M059J (cell line): ENCODE measurements at places on chromosomes 11 and 22. TPM values are rescaled to one million over a fixed set of nuclear protein-coding genes. Genes with fewer than 3 reads are reported as not detected.

DNA sequence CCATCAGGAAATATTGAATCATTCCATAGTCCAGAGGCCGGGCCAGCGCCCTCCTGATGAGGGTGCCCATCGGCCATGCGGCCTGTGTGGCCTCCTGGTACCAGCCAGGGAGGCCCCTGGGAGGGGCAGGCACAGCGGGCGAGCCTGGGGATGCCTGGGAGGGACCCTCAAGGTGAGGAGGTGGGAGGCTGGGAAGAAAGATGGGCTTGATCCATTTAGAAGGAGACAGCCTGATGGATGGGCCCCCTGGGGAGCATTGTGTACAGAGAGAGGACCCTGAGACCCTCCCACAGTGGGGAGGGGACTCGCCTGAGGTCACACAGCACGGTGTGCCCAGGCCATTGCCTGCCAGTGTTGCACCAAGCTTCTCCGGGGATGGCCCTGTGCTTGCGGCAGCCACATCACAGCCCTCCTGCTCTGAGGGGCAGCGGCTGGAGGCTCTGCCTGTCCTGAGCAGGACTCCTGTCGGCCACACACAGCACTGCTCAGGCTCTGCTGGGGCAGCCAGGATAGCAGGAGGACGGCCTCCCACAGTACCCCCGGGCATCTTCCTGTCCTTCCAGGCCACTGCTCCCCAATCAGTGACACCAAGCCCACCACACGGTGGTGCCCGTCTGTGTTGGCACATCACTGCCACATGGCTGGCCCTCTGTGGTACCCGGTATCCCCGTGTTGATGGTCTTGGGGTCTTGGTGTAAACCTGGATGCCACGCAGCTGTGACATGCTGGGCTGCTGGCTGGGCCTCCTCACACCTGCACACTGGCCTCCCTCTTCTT lies 290.0 kb downstream of the TBC1D22A start:
- DNase-seq = no peak

DNA sequence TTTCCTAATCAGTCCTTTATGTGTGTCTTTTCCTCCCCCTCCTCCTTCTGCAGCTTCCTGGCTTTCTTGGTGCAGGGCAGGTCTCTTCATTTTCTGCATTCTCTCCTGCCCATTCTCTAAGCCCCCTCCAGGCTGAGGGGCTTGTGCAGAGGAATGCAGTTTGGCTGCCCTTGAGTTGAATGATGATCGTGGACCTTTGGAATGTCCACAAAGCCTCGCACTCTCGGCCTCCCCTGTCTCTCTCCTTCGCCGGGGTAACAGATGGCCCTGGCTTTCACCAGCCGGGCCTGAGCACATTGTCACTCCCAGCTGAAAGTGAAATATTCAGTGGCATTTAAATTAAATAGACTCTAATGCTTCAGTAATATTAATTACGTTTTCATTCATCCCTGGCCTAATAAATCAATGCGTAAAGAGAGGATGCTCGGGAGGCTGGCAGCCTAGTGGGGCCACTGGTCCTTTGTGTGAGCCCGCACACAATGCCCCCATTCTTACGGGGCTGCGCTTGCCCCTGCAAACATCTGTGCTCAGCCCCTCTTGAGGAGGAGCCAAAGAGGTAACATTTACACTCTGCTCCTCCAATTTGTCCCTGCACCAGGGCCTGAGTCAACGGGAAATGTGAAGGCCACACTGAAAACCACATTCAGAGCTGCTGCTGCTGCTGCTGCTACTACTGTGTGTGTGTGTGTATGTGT lies 64.9 kb upstream of the PAX6 start:
- peak; percentile 42 for DNase-seq

DNA sequence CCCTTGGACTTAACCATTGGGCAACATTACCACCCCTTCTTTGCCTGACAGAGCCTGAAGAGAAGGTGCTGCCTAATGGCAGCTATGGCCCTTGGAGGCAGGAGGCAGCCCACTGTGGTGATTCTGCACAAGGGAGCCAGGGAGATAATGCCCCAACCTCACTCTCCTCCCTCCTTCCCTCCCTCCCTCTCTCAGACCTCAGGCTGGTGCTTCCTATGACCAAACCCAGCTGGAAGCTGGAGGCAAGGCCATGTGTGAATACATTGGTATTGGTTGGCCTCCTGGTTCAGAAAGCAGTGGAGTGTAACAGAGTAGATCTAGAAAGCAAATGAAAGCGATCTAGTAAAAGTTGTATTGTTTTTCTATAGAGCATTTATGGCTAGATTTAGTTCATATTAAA lies 233.1 kb downstream of the CSNK2A3 start:
- DNase-seq = no peak

GRCh38 chr11:102572554-102573220 lies 42.1 kb upstream of the MMP7 start:
- no peak for DNase-seq

SCARF2 gene
- 10.3 and 24.3 TPM in 2 replicates for total RNA-seq

P2RX6 gene
- 2.1 and 3.6 TPM in 2 replicates for total RNA-seq

- DNase-seq = no peak
These were observed 60.3 kb downstream of the TMPRSS5 start for GRCh38 chr11:113645593-113646349.

DNA sequence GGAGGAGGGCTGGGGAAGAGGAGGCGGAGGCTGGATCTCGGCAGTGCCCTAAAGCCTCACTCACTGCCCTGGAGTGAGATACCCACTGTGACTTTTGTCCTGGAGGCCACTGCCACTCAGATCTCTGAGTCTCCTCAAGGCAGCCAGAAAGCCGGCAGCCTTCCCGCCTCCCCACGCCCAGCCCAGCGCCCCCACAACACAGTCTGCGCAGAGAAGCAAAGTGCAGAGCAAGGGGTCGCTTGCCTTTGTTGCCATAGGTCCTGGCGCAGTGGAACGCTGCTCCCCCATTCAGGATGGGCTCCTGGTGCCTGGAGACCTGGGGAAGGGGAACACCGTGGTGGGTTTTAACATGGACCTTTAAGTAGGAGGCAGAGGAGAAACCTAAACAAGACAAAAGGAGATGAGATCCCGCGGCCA lies 17.6 kb downstream of the PATZ1 start:
- no peak for DNase-seq

GRCh38 chr11:125063429-125064043 lies 431 bp downstream of the SLC37A2 start:
- DNase-seq = no peak

DNA sequence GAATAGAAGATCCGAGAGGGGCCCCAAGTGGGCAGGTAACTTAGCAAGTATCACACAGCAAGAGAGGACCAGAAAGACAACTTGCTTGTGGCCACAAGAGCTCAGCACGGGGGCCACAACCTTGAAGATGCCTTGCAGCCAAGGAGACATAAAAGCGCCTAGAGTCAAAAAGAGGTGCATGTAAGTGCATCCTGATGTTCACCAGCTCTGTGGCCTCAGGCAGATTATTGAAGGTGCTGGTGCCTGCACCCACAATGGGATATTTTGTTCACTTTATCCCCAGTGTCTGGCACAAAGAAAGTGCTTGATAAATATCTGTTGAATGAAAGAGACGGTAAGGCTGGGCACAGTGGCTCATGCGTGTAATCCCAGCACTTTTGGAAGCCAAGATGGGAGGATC lies 106.0 kb upstream of the ASPHD2 start:
- DNase-seq = no peak

DNA sequence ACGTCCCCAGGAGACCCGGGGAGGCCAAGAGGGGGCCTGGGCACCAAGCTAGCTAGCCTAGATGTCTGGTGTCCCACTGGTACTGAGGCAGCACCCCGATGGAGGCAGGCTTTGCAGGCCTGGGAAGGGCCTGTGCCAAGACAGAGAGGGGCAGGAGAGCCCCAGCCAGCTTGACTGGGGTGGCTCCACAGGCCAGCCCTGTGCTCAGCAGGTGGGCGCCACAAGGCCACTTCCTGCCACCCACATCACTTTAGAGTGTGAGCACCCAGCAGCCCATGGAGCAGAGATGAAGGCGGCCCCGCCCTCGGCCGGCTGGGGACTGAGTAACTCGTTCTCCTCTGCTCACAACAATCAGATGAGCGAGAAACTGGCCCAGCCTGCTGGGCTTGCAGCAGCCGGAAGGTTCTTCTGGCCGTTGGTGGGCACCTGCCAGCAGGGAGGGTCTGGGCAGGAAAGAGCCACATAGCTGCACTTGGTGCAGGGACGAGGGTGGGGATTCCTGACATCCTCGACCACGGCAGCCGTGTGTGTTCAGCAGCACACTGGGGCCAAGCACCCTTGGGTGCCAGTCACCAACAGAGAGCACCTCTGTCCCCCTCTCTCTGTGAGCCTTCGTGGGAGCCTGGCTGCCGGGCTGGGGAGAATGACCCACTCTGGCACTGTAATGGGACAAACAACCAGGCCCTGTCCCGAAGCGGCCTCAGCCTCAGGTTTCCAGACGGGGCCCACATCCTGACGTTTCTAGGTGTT lies 7.6 kb downstream of the OSBPL5 start:
- DNase-seq = no peak

GRCh38 chr11:3087821-3088800 lies 30.9 kb upstream of the CARS1 start:
- peak; percentile 92 for DNase-seq

- DNase-seq = peak; percentile 40
These were observed 21.7 kb upstream of the IFITM3 start for GRCh38 chr11:342328-342727.

- peak; percentile 28 for DNase-seq
These were observed 33.5 kb upstream of the RASL10A start for GRCh38 chr22:29348956-29349355.

C11orf98 gene
- total RNA-seq = 83.6 and 86.6 TPM in 2 replicates

GRCh38 chr11:69640260-69640994 lies 529 bp upstream of the CCND1 start:
- peak; percentile 46 for DNase-seq

DNA sequence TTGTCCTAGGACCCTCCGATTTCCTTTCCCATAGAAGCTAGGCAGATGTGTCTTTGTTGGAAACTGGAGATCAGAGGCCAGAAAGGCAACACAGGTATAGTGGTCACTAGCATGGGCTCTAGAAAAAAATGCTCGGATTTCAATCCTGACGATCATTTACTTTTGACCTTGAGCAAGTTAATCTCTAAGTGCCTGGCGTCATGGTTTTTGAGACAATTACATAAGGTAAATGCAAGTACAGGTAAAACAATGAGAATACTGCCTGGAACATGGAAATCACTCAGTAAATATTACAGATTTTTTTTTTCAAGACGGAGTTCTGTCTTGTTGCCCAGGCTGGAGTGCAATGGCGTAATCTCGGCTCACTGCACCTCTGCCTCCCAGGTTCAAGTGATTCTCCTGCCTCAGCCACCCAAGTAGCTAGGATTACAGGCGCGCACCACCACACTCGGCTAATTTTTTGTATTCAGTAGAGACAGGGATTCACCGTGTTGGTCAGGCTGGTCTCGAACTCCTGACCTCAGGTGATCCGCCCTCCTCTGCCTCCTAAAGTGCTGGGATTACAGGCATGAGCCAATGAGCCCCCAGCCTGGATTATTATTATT lies 1.1 kb upstream of the DENND5A start:
- no peak for DNase-seq

- peak; percentile 87 for DNase-seq
These were observed 53.7 kb downstream of the UBASH3B start for GRCh38 chr11:122709039-122709760.

DNA sequence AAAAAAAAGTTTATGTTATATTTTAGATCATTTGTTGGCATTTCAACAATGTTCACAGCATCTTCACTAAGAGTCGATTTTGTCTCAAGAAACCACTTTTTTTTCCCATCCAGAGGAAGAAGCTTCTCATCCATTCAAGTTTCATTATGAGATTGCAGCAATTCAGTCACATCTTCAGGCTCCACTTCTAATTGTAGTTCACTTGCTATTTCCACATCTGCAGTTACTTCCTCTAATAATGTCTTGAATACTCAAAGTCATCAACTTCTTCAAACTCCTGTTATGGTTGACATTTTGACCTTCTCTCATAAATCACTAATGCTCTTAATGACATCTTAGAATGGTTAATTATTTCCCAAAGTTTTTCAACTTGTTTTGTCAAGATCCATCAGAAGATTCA lies 61.3 kb upstream of the CHORDC1 start:
- DNase-seq = no peak

DNA sequence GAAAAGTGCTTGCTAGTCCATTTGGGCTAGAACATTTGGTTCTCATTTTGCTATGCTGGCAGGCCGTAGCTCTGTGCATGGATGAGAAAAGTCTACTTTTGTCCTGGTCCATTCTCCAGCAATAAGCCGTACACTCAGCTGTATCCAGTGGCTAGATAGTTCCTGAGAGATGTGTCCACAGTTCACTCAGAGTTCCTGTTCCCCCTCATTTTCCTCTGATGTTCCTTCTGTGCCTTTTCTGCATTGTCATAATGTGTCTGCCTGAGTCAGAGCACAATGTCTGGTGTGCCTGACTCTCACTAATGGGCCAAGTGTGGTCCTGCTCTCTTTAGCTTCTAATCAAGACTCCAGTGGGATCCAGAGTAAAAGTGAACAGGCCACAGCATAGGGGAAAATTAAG lies 215.7 kb upstream of the CTSC start:
- no peak for DNase-seq

DNA sequence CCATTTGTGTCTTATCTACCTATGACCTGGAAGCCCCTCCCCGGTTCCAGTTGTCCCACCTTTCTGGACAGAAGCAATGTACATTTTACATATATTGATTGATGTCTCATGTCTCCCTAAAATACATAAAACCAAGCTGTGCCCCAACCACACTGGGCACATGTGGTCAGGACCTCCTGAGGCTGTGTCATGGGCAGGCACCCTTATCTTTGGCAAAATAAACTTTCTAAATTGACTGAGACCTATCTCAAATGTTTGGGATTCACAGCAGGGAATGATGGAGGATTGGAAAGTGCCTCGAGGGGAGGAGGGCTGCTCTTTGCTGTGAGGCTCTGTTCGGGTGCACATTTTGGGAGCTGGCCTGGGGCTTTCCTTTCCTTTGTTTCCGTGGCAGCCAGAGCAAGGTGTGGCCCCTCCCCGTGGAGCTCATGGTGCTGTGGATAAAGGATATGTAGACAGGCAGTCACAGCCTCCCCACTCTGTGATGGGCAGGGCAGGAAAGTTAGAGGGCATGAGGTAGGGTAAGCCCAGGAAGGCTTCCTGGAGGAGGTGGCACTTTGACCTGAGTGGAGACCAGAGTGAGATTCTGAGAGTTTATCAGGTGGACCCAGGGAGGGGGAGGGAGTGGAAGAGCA lies 615.6 kb downstream of the TBC1D22A start:
- DNase-seq = no peak

DNA sequence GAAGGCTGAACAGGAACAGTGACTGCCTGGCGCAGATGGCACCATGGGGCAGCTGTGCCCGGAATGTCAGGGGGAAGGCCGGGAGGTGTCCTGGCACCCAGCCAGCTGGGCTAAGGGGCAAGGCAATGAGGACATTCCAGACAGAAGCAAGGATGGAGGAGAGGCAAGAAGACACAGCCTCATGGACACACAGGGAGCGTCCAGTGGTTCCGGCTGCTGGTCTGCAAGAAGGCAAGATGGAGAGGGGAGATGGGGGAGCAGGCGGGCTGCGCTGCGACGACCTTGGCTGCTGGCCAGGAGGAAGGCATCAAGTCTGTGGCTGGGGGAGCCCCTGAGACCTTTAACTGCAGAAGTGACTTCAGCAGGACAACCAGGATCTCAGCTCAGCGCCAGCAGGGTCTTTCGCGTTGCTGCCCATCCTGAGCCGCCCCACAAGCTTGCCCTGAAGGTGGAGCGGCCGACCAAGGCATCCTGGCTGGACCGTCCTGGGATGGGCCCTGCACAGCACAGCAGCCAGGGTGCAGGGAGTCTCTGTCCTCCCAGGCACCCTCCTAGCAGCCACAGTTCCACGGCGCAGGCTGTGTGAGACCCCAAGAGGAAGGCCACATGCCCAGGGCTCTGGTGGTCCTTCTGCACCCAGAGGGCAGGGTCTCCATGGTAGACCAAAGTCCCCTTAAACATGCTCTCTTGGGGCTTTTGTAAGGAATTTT lies 531.7 kb downstream of the BRD1 start:
- no peak for DNase-seq
